ENCODE measurements at places on chromosomes 3 and 15. TPM values are rescaled to one million over a fixed set of nuclear protein-coding genes. Genes with fewer than 3 reads are reported as not detected.

Gene MINDY4B
- total RNA-seq, result not detected

Gene LNP1
- 0.85 TPM for total RNA-seq

Gene NOX5
- total RNA-seq, result 0.31 TPM

Gene ANKRD63
- total RNA-seq, result 0.19 TPM

Gene IL17RD
- 0.47 TPM for total RNA-seq

Gene B2M
- total RNA-seq, result 426 TPM

Gene ST3GAL6
- total RNA-seq, result 1.9 TPM

Gene C15orf61
- 4.9 TPM for total RNA-seq

Gene GNAT1
- total RNA-seq, result not detected

Measured in A549 treated with CpdA at 1 μM for 4 hours (cell line).